ENCODE measurements at places on chromosomes 12 and 14.
A peak's percentile ranks its signal among the peaks of the same experiment; 100 is the strongest.

- DNase-seq = no peak
- H3K36me3 ChIP-seq = no peaks in the 10 kb centered on the region
- H3K4me1 ChIP-seq = no peaks in the 10 kb centered on the region
- H3K4me3 ChIP-seq = no peak overlapping the region
- H3K27ac ChIP-seq = no peak overlapping the region
Measured at GRCh38 chr14:95895720-95896119, 19.1 kb downstream of the TUNAR start.

DNA sequence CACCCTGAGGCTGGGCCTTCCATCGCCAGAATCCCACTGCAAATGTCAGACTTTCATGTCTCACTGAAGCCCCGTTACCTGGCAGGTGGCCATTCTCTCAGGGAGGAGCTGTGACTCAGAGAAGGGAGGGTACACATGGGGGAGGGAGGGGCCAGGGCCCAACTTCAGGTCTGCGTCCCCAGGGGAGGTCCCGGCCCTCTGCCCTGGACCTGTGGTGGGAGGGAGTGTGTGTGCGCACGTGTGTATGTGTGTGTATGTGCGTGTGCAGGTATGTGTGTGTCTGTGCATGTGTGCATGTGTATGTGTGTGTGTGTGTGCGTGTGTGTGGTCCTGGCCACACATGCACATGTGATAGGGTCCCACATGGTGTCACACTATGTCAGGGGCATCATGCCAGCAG is 50.9 kb downstream of the MVK start:
- H3K4me3 ChIP-seq = no peak overlapping the region
- DNase-seq = no peak
- H3K4me1 ChIP-seq = no peaks in the 10 kb centered on the region

DNA sequence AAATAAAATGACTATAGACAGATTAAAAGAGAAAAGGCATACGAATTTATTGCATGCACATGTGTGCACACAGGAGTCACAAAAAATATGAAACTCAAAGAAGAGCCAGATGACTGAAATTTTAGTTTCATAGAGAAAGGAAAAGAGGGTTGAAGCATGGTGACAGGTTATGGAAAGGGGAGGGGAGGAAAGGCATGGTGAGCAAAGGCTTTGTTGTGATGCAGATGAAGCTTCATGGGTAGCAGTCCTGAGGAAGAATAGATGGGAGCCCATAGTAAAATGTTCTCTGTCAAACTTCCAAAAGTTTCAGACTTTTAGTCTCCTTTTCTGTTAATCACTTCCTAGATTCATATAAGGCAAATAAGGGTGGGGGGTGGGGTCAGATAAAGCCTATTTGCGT is 612.7 kb upstream of the ATP2B1 start:
- no peak for DNase-seq
- no peak overlapping the region for H3K27ac ChIP-seq
- no peaks in the 10 kb centered on the region for H3K27me3 ChIP-seq
- H3K36me3 ChIP-seq = no peaks in the 10 kb centered on the region
- no peaks in the 10 kb centered on the region for H3K4me1 ChIP-seq
- H3K4me3 ChIP-seq = no peak overlapping the region

- H3K36me3 ChIP-seq = no peaks in the 10 kb centered on the region
- no peak overlapping the region for H3K4me3 ChIP-seq
- H3K27me3 ChIP-seq = no peaks in the 10 kb centered on the region
- DNase-seq = no peak
- H3K27ac ChIP-seq = no peak overlapping the region
Measured at GRCh38 chr14:61632807-61633206, 62.5 kb upstream of the HIF1A start.

GRCh38 chr12:46507766-46508165 is 135.2 kb upstream of the SLC38A2 start:
- H3K27me3 ChIP-seq = no peaks in the 10 kb centered on the region
- H3K27ac ChIP-seq = peak overlapping the region; percentile 18
- H3K4me3 ChIP-seq = no peak overlapping the region
- H3K36me3 ChIP-seq = no peaks in the 10 kb centered on the region
- no peak for DNase-seq
